ENCODE measurements at places on chromosomes 7 and 10.
A peak's percentile ranks its signal among the peaks of the same experiment; 100 is the strongest.

DNA sequence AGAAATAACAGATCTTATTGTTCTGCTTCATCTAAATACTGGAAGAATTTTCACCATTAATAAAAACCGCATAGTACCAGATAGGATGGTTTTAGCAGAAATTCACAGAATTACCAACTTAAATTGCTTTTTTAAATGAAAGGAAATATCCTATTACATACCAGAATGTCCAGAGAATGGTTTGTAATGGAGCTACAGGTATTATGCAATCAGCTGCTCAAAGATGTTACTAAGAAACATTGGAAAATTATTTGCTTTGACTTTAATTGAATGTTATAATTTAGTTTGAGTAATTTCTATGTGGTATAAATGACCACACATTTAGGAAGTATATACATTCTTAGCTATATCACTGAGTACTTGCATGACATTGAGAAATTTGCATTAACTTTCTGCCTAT, 338.3 kb downstream of the ETV1 start:
- no peak for DNase-seq

- no peak for DNase-seq
Measured at GRCh38 chr7:130356121-130356875, 11.7 kb downstream of the CPA5 start.

GRCh38 chr7:14576578-14576977, 326.0 kb downstream of the DGKB start:
- DNase-seq: no peak

GRCh38 chr7:139618482-139619366, 95.2 kb downstream of the CLEC2L start:
- no peak for DNase-seq

DNA sequence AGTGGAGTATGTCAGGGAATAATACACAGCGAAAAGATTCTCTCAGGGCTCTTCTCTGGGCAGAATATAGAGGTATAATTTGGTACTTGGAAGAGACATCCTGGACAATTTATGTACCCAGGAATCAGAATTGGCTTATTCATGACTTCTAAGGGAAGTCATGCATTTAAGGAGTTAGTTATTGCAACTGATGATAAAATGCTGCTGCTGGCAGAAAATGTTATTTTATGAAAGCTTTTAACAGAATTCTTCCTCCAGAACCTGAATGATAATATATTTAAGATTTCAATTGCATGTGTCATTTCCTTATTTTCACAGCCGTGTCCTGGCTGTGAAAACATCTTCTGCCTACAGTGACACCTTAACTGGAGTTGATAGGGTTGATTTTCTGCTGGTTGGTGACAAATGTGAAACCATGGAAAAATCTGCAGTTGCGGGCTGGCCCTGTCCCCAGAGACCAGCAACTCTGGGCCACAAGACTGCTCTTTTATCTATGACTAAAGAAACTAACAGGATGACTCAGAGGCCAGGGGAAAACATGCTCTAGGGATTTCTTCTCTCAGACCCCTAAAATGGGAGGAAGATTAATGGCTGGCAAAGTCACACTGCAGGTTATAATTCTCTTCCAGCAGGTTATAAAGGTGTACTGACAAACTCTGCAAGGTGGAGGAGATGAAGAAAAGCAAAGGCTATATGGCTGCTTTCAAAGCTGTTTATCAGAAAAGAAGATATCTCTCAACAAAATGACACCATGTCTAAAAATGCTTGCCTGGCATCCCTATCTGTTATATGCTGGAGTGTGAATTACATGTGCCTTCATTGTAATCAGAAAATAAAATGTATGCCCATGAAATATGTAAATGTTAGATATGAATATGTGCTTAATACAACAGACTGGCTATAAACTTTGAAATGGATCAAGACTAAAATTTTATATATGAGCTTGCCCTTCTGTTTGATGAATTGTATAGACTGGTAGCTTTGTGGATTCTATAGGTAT, 12.1 kb upstream of the TRUB1 start:
- DNase-seq: no peak

DNA sequence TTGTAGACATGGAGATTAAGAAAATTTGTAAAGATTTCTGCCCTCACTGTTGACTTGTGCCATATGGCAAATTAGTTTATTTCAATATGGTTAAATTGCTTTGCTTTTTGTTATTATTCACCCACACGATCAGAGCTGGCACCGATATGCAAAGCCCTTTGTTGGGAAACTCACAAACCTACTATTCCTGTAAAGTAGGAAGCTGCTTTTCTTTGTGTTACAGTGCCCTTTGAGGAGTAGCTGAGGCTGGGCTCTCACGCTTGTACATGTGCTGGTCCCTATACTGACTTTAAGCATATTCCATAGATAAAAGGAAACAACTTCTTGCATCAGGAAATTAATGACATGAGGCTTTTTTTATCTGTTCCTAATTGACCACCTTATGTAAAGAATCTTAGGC, 17.6 kb upstream of the AOAH start:
- DNase-seq: no peak

DNA sequence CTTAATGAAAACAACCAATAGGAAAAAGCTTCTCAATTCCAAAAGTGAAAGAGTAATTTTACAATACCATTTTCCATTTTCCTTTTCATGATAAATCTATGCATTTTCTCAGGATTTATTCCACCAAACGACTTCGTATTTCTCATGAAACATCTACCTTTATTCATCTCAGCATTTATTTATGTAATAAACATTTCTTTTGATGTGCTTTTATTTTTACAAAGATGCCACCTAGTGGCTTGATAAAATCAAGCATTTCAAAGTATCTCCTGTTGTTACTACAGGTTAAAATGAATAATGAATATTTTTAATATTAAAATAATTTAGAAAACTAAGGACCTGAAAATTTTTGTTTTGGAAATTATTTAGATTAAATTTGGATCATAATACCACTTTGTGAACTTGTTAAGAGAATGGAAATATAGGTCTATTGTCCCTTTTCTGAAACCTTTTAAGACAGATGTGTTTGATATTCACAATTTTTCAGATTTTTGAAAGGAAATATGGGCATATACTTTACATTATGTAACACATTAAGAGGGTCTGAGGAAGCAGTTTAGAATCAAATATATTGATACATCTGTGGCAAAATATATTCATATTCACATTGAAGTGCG, 2.7 kb upstream of the IQUB start:
- no peak for DNase-seq

DNA sequence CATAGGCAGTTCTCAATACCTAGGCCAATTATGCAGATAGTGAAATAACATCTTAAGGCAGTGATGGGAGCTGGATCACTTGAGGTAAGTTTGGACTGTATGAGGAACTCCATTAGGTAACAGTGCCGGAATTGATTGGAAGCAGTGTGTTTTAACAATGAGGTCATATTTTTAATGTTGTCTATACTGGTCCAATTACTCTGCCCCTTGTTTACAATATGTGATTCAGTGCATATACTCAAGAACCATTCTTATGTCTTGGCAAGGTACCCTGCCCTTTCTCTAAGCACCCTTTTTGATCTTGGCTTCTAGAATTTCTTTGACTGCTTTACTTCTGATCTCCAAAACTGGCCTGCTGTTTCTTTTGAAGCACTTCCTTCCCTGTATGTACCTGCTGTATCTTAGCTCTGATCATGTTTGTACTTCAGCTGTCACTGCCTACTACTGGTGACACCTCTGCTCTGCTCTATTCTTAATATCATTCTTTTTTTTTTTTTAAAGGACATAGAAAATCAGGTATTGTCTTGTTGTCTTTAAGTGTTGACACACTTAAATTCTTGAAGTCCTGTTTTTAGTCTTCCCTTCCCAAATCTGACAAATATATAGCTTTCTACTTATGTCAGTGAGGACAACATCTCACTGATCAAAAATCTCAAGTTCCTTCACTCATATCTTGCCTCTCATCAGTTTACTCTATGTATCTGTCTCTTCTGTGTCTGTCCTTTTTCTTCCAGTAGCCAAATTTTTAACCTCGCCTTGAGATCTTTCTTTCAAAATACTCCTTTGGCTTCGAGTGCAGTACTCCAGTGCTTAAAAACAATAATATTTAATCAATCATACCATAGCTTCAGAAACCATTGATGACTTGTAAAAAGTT, 46.4 kb upstream of the RPA3 start:
- DNase-seq: no peak

GRCh38 chr7:140609646-140610045, 31.0 kb downstream of the DENND2A start:
- DNase-seq: no peak

- DNase-seq: no peak
Measured at GRCh38 chr10:5064656-5065055, 29.6 kb upstream of the AKR1C3 start.

GRCh38 chr7:116754186-116754585, 82.2 kb downstream of the MET start:
- DNase-seq: no peak

DNA sequence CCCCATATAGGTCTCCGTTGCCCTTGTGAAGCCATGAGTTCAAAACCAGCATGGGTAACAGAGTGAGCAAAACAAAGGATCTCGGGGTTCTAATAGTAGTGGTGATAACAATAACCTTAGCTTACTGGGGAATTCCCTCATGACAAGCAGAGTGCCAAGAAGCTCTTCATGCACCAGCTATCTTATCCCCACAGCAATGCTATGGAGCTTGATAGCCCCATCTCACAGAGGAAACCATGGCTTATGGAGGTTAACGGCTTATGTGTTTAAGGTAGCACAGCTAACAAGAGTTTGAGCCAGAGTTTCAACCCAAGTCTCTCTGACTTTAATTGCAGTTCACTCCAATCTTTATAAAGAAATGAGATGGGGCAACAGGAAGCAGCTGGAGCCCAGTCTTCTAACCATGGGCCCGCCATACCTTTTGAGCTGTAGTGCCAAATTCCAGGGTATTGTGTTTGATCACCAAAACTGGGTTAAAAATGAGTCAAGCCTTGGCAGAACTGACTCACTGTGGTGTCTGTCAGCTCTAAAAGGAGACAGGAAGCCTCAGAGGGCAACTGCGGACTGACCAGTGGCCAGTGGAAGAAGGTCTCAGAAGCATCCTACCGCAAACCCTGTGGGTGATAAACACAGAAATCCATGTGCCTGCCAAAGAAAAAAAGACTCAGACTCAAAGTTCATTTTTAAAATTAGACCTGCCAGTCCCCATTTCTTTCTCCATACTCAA, 16.5 kb upstream of the PLAU start:
- no peak for DNase-seq

DNA sequence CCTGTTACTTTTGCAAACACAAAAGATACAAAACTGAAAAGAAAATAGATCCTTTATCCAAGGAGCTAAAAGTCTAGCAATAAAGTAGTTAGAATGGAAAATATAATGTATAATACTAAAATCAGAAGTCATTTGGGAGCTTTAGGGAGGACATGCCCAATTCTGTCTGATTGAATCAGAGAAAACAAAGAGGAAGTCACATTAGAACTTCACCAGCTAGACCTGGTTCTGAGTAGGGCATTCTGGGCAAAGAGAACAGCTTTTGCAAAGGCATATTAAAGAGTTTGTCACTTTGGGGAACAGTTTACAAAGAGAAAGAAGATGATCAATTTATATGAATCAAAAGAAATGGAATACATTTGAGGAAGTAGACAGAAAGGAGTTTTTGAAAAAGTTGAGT, 107.0 kb upstream of the PRSS1 start:
- DNase-seq: no peak

- no peak for DNase-seq
Measured at GRCh38 chr10:47167591-47167990, 132.4 kb upstream of the GDF10 start.

DNA sequence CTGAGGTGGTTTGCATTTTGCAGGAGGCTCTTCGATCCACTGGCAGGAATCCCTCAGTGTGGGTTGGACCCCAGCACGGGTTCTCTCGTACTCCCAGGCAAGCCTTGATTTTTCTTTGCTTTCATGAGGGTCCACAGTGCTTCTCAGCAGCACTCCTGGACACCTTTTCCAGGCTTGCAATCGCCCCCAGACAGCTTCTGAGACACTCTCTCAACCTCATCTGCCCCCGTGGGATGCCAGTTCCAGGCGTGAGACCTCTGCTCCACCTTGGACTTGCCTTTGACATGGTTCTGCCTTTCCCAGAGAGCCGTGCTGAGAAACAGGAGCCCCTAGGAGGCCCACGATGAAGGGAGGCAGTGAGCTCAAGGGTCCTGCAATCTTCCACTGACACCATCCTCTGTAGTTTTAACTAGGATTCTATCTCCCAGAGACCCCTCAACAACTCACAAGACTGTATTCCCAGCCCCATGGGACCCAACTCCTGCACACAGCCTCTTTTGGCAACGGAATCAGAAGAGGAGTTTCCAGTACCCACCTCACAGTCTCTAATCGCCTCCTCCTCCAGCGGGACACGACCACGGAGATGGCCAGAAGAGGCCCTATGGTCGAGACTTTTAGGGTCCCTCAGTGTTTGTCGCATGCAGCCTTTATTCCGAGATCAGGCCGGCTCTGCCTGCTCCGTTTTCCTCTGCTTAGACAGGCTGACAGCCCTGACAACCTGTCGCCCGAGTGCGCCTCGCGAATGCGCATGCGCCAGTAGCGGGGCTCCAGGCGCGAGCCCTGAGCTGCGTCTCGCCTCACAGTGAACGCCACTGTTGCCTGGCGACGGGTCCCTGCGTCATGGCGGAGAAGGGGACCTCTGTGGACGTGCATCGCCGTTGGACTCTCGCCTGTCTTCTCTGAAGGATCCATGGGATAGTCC, 26.0 kb upstream of the ZNF273 start:
- DNase-seq: peak; percentile 71

- no peak for DNase-seq
Measured at GRCh38 chr10:132138596-132138995, 48.2 kb upstream of the DPYSL4 start.

- DNase-seq: no peak
Measured at GRCh38 chr10:10852464-10852863, 165.2 kb upstream of the CELF2 start.

- DNase-seq: no peak
Measured at GRCh38 chr7:78620920-78621319, 822.3 kb downstream of the PHTF2 start.

- DNase-seq: no peak
Measured at GRCh38 chr7:15433151-15433550, 128.7 kb downstream of the AGMO start.

GRCh38 chr10:77223526-77224460, 413.8 kb downstream of the KCNMA1 start:
- DNase-seq: no peak

DNA sequence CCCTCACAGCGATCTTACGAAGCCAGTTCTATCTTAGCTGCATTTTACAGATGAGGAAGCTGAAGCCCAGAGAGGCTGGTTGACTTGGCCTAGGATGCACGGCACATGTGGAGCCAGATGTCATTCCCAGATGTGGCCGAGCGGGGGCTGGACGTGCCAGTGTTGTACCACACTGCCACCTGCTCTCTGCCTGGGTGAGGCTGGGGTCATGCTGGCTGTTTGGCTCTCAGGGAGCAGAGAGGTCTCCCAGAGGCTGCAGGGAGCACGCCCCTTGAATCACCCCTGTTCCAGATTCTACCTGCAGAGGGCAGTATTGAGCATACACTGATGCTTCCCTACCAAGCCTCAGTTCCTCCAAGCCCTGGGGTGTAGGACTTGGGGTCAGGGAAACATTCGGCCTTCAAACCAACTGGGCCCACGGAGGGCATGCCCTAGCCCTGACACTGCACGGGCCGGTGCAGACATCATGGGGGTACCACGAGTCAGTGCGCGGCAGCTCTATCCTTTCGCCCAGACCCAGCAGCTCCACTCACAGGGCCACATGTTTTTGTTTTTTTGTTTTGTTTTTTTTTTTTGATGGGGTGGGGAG, 3.8 kb upstream of the GTF2IRD1 start:
- peak; percentile 66 for DNase-seq

- no peak for DNase-seq
Measured at GRCh38 chr10:60148266-60148840, 241.3 kb downstream of the ANK3 start.

Data from T-helper 17 cell (primary cell).